ENCODE measurements at places on chromosomes 7 and 10. TPM values are rescaled to one million over a fixed set of nuclear protein-coding genes. Genes with fewer than 3 reads are reported as not detected.

Gene FZD8
- total RNA-seq, result 0.42 TPM

Gene PARD3
- 0.48 TPM for total RNA-seq

Gene NPY
- total RNA-seq, result not detected

Gene PDK4
- 0.39 TPM for total RNA-seq

Gene FGL2
- 10.7 TPM for total RNA-seq

Gene TMEM225B
- total RNA-seq, result 1.2 TPM

Gene LRRC18
- total RNA-seq, result not detected

Gene WDR11
- 48.3 TPM for total RNA-seq

Gene KLF14
- not detected for total RNA-seq

Gene ANKRD2
- total RNA-seq, result not detected

Gene TET1
- 4.1 TPM for total RNA-seq

Gene NPTX2
- not detected for total RNA-seq

Gene ITGA8
- not detected for total RNA-seq

Gene SLC16A9
- 0.08 TPM for total RNA-seq

Gene SPDYE9
- total RNA-seq, result not detected

Gene SYT15
- total RNA-seq, result 1.4 TPM

Gene NUTM2E
- 0.37 TPM for total RNA-seq

Gene LSM5
- total RNA-seq, result 72.8 TPM

Gene PTPRN2
- total RNA-seq, result 4.9 TPM

Gene NME8
- total RNA-seq, result not detected

Gene POM121C
- total RNA-seq, result 87.3 TPM

Gene TMEM236
- total RNA-seq, result 0.08 TPM

Gene CRPPA
- 0.89 TPM for total RNA-seq

Gene IFT22
- total RNA-seq, result 6.3 TPM

Gene PPP1R17
- total RNA-seq, result not detected

Gene COBL
- total RNA-seq, result not detected

Gene OR13A1
- total RNA-seq, result not detected

Gene TMEM178B
- not detected for total RNA-seq

Gene GNAT3
- not detected for total RNA-seq

Gene MRC1
- 1.7 TPM for total RNA-seq

Gene CYP2C19
- not detected for total RNA-seq

Gene MGMT
- total RNA-seq, result 24.7 TPM

Gene MEOX2
- total RNA-seq, result not detected
